ENCODE measurements at places on chromosomes 16 and 17. TPM values are rescaled to one million over a fixed set of nuclear protein-coding genes. Genes with fewer than 3 reads are reported as not detected.

Gene SOST
- not detected for total RNA-seq

Gene BAHCC1
- 8.4 TPM for total RNA-seq

Gene MYL4
- total RNA-seq, result not detected

Gene SLX4
- 6.9 TPM for total RNA-seq

Gene MFSD11
- 13.1 TPM for total RNA-seq

Gene PPP1R27
- total RNA-seq, result not detected

Gene SMTNL2
- total RNA-seq, result 0.15 TPM

Gene KRT39
- not detected for total RNA-seq

Gene APOBR
- total RNA-seq, result not detected

Gene GPR142
- total RNA-seq, result not detected

Gene CPD
- 53.0 TPM for total RNA-seq

Gene VTN
- not detected for total RNA-seq

Gene KRT9
- total RNA-seq, result not detected

Gene MTMR4
- total RNA-seq, result 49.3 TPM

Gene PRAC1
- not detected for total RNA-seq

Gene KRTAP16-1
- total RNA-seq, result not detected

Gene PIRT
- total RNA-seq, result not detected

Gene TMC8
- total RNA-seq, result 0.17 TPM

Gene TXNDC17
- total RNA-seq, result 204 TPM

Gene SEZ6L2
- total RNA-seq, result 3.4 TPM

Gene NHERF2
- total RNA-seq, result 47.4 TPM

Gene FN3K
- total RNA-seq, result 1.3 TPM

Gene NPIPB2
- 2.5 TPM for total RNA-seq

Gene IGSF6
- not detected for total RNA-seq

Gene ADORA2B
- total RNA-seq, result 17.1 TPM

Gene G6PC1
- not detected for total RNA-seq

Gene EXOC3L1
- not detected for total RNA-seq

Measured in bronchus fibroblast of lung (primary cell).